ENCODE measurements at places on chromosomes 7 and 10. TPM values are rescaled to one million over a fixed set of nuclear protein-coding genes. Genes with fewer than 3 reads are reported as not detected.

Gene ITPRID1
- 0.60 TPM for polyA plus RNA-seq

Gene NODAL
- polyA plus RNA-seq = not detected

Gene STAG3
- polyA plus RNA-seq = 0.92 TPM

Gene CFAP43
- not detected for polyA plus RNA-seq

Gene ZSCAN25
- polyA plus RNA-seq = 3.9 TPM

Gene MEST
- 9.6 TPM for polyA plus RNA-seq

Gene MICALL2
- 30.7 TPM for polyA plus RNA-seq

Gene WNT8B
- not detected for polyA plus RNA-seq

Gene NPSR1
- not detected for polyA plus RNA-seq

Gene MALRD1
- polyA plus RNA-seq = 0.34 TPM

Gene GARS1
- polyA plus RNA-seq = 90.1 TPM

Gene OR2F1
- not detected for polyA plus RNA-seq

Gene PDE6C
- not detected for polyA plus RNA-seq

Gene NEBL
- 4.9 TPM for polyA plus RNA-seq

DNA sequence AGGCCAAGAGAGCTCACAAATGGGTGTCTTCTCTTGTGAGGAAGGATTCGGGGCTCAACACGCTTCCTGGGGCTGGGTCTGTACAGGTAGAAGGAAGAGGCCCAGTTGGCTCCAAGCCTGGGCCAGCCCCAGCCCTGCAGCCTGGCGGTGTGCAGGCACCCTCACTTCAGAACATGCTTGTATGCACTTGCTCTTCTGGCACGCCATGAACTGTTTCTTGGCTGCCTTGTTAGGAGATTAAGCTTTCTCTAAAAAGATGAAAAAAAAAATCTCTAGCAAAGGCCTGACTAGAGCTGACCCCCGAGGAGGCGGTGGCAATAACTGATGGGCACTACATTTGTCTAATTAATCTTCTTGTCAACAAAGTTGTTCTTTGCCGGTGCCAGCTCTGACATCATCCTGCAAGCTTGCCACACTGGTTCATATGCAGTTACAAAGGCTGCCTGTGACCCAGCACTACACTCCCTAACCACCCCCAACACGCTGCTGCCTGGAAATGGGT, 94.7 kb downstream of the WDR11 start:
- peak; percentile 79 for DNase-seq

DNA sequence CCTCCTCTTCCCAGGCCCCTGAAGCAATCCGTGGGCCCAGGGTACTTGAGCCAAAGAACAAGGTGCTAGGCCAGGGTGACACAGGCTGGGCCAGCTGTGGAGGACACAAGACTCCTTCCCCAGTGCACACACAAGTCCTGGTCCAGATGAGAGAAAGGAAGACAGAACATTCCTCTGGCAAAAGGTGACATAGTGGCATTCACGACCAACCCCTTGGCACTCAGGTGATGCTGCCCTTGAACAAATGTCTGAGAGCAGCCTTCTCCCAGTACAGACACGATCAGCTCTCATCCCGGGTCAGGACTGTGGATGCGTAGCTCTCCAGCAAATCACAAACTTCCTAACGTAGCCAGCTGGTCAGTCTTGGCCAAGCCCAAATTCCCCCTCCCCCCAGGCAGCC, 118.5 kb downstream of the OAT start:
- DNase-seq = peak; percentile 40

DNA sequence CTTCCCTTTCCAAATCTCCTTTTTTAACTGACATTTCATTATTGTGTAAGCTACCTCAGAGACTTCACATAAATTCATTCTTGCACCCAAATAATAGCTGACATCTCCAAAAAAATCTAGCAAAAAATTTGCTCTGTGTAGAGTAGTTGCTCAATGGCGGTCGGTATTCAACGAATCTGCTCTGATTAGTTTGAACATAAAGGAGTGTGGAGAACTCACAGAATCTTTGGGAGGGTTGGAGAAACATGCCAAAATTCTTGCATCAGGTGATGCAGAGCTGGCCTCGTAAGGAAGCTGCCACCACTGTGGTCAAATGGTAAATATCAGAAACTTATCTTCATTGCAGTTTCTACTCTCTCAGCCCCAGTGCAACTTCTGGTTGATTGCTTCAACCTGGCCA, 201.2 kb upstream of the MDFIC start:
- no peak for DNase-seq

- DNase-seq = no peak
Measured at GRCh38 chr7:99562832-99563231, 4.4 kb downstream of the ZNF655 start.

DNA sequence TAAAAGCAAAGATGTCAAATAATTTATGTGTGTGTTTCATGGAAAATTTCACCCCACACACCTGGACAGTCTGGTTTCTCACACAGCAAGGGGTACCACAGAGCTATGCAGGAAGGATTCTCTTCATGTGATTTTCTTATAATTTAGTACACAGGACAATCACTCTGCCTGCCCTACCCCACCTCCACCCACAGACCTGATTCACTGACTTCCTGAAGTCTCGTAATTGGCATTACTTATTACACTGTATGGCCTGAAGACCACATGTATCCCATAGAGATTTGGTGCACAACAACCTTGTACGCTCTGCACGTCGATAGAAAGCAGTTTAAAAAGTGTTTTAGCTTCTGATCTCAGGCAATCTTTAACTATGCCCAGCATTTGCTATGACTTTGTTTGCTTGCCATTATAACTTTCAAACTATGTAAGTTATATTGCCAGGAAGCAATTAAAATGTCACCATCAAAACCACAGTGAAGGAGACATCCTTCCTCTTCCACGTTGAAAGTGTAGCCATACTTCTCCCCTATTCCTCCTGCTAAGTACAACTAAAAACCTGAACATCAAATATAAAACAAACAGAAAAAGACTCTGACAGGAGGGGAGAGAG, 279.4 kb upstream of the IMMP2L start:
- no peak for DNase-seq

DNA sequence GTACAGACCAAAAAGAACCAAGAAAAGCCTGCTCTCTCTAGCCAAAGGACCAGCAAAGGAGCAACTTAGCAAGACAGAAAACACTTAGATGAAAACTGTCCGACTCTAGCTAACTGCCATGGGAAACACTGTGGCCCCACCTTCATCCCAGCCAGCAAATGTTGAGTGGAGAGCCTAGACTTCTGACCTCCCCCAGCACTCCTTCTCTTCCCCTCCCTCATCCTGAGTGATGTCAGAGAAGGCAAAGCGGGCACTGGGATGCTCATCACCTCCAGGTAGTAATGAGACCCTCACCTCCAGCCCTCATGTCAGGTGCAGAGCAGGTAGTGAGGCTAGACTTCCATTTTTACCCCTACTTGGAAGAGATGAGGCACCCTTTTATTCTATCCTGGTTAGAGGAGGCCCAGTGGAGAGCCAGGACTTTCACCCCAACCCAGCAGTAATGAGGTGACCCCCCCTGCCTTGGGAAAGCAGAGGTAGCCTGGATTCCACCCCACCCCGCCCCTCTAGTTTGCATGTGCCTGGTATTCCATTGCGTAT, 16.9 kb downstream of the CUZD1 start:
- DNase-seq = no peak

DNA sequence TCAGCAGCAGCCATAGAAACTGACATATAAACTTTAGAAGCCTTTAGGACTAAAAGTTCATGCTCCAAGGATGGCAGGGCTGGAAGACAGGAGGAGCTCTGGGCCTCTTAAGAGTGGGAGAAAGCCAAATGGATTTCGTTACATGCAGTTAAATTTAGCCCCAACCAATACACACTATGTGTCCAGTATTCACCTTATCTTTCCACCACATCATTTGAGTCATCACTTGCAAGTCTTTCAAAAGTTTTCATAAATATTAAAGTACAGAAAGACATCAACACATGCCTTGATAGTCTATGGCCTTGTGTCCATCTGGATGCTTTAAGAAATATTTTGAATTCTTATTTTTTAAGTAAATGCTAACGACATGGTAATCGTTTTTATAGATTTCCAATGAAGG, 392.4 kb upstream of the LRRN3 start:
- DNase-seq = no peak

DNA sequence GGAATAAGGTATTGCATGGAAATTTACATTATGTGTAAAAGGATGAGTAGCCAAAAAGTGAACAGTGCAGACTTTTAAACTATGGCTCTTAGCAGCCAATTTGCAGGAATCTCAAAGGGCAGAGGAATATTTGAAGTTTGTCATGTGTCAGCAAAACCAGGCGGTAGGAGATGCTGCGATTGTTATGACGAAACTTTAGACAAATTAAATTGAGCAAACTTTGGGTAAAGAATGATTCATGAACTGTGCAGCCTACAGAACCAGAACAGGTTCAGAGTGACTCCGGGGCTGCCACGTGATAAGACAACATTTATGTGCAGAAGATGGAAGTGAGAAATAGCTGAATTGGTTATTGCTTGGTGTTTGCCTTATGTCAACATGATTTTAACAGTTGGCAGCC, 39.2 kb upstream of the CCDC6 start:
- DNase-seq = no peak

GRCh38 chr10:7896297-7896696, 78.0 kb downstream of the TAF3 start:
- no peak for DNase-seq

DNA sequence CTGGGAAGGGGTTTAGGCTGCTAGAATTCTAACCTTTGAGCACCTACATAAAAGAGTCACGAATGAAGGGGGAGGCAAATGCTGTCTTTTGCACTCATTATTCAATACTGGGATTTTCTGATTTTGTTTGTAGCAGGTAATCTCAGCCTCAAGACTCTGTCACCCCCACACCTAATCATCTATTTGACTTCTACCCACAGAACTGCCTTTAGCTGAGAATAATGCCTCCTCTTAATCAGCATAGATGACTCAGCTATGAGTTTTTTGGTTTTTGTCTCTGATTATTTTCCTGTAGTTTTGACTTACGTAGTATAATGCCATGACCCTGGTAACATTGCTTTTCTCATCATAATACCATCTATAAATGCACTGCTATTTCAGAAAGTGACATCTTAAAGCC, 42.7 kb upstream of the CACNB2 start:
- DNase-seq = no peak

DNA sequence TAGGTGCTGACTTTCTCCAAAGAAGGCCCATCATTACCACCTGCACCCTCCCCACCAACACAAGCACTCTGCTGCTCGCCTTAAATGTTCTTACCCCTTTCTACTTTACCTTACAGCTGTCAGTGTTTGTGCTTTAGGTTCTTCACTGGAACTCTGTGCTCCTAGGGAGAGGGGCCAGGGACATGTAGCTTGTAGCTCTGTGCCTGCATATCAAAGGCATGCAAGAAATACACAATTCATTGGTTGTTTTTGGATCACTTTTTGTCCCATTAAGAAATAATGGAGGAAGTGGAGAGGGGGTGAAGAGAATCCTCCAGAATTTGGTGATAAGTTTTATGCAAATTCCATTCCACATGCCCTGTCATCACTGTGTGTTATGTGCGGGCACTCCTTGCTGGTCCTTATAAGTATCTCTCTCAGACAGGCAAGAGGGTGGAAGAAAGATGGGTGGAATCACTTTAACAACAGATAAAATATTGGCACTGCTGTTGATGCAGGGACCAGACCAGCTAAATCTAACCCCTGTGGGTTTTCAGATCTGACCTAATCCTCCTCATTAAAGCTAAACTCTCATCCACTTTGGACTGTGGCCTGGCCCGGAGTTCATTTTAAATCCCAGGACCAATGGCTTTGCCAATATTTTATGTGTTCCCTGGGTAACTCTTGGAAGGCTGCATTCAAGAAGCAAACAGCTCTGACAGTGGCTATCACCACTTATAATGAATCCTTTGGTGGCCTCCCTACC, 375.8 kb upstream of the NFE2L3 start:
- DNase-seq = no peak

DNA sequence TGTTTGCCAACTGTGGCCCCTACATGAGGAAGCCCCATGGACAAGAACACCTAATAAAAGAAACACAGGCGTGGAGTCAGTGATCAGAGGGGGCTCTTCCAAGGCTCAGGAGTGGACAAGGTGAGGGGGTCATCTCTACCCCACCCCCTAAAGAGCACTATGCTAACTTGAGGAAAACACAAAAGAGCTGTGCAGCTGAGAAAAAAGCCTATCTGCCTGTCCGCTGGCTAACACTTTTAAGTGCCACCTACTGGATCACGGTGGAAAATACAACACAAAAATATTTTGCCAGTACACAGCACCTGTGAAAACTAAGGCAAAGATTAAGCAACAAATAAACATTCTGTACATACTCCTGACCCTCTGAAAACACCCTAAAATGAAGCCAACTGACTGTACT, 53.1 kb upstream of the COBL start:
- DNase-seq = no peak

- DNase-seq = no peak
Measured at GRCh38 chr7:96244992-96245292, 77.0 kb downstream of the SLC25A13 start.

GRCh38 chr10:25811052-25811685, 122.9 kb upstream of the MYO3A start:
- DNase-seq = no peak

DNA sequence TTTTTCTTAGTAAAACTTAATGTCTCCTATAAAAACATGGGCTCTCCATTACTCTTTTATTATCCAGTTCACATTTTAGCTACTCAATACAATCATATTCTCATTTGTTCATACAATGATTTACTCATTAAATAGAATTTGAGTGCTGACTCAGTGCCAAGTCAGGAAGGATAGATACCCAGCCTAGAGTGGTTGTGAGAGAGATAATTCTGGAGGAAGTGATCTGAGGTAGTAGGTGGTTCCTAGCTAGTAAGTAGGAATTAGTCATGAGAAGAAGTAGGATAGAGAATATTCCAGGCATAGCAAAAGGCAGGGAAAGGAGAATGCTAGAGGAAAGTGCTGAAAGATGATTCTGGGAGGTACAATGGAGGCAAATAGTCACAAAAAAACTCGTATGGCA, 133.5 kb upstream of the MBL2 start:
- no peak for DNase-seq

- DNase-seq = peak; percentile 84
Measured at GRCh38 chr10:122140461-122140902, 130.6 kb upstream of the BTBD16 start.

GRCh38 chr7:129951226-129952085, 1.3 kb downstream of the UBE2H start:
- DNase-seq = peak; percentile 65

- no peak for DNase-seq
Measured at GRCh38 chr7:81457852-81458522, 311.9 kb downstream of the HGF start.
